Activated T-helper 1 cell treated with anti-CD3 and anti-CD28 coated beads, Interleukin-12 subunit alpha, Interleukin-12 subunit beta, Interleukin-2, Interleukin-4 antibody, amounts not matched to agents 30 ng/mL and 10 ng/mL and 1 ng/mL, durations not matched to agents 14 hours and 24 hours and 36 hours (primary cell): ENCODE measurements at places on chromosomes 3 and 15.

- H3K27ac ChIP-seq, result no peak overlapping the region
- no peaks in the 10 kb centered on the region for H3K36me3 ChIP-seq
- no peaks in the 10 kb centered on the region for H3K4me1 ChIP-seq
- DNase-seq, result no peak
Measured at GRCh38 chr15:48493084-48493762, 152.3 kb downstream of the FBN1 start.

GRCh38 chr15:37880009-37880834 is 54.2 kb upstream of the TMCO5A start:
- H3K4me1 ChIP-seq, result no peaks in the 10 kb centered on the region
- no peak overlapping the region for H3K4me3 ChIP-seq
- H3K27me3 ChIP-seq, result no peaks in the 10 kb centered on the region
- DNase-seq, result no peak

DNA sequence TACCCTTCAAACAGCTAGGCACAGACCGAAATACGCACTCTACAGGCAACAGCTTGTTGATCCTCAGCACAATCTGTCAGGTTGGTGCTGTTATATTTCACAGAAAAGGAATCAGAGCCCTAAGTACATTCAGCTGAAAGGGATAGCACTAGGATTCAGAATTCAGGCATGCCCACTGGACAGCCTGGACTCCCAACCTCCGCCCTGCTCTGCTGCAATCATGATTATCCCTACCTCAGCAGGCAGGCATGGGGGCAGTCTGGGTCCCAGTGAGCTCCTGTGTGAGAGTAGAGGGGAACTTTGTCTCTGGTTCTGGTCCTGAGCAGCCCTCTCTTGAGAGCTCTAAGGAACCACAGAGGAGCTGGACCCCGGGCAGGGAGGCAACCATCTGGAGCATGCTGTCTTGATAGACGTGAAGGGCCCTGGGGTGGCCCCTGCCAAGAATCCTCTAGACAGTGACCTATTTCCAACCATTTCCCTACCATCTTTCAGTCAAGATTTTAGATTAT is 23.4 kb upstream of the NOX5 start:
- H3K4me1 ChIP-seq, result no peaks in the 10 kb centered on the region
- DNase-seq, result no peak
- no peaks in the 10 kb centered on the region for H3K36me3 ChIP-seq
- peaks cover 6% of the 10 kb centered on the region for H3K27me3 ChIP-seq

GRCh38 chr15:39828374-39828931 is 45.8 kb upstream of the FSIP1 start:
- H3K4me3 ChIP-seq, result no peak overlapping the region
- no peaks in the 10 kb centered on the region for H3K36me3 ChIP-seq
- no peak overlapping the region for H3K27ac ChIP-seq
- H3K27me3 ChIP-seq, result peaks cover 31% of the 10 kb centered on the region
- no peak for DNase-seq

- no peak for DNase-seq
- H3K27me3 ChIP-seq, result no peaks in the 10 kb centered on the region
- no peak overlapping the region for H3K4me3 ChIP-seq
- H3K36me3 ChIP-seq, result no peaks in the 10 kb centered on the region
Measured at GRCh38 chr15:48052946-48053345, 67.8 kb upstream of the SLC24A5 start.

- no peak overlapping the region for H3K27ac ChIP-seq
- DNase-seq, result no peak
- peaks cover 37% of the 10 kb centered on the region for H3K4me1 ChIP-seq
- peaks cover 3% of the 10 kb centered on the region for H3K36me3 ChIP-seq
Measured at GRCh38 chr3:111241960-111242359, 170.3 kb downstream of the NECTIN3 start.

DNA sequence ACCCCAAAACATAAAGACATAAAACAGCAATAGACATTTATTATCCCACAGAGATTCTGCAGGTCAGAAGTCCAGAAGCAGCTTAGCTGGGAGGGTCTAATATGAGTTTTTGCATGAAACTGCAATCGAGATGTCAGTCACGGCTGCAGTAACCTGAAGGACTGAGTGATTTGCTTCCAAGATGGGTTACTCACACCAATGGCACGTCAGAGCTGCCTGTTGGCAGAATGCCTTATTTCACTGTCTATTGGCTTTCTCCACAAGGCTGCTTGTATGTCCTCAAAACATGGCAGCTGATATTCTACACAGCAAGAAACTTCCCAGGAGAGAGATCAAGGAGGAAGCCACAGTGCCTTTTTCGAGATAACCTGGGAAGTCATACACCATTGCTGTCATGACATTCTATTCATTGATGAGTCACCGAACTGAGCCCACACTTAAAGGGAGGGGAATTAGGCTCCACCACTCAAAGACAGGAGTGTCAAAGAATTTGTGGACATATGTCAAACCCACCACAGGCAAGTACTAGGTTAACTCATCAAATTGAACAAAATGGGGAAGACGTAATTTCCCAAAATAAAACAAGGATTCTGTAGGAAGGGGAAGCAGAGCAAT is 122.2 kb downstream of the SYNPR start:
- H3K4me1 ChIP-seq, result no peaks in the 10 kb centered on the region
- no peak overlapping the region for H3K27ac ChIP-seq
- no peak overlapping the region for H3K4me3 ChIP-seq
- no peaks in the 10 kb centered on the region for H3K27me3 ChIP-seq
- DNase-seq, result no peak

- peaks cover 39% of the 10 kb centered on the region for H3K36me3 ChIP-seq
- H3K27ac ChIP-seq, result no peak overlapping the region
- H3K27me3 ChIP-seq, result no peaks in the 10 kb centered on the region
- H3K4me1 ChIP-seq, result peaks cover 34% of the 10 kb centered on the region
- no peak for DNase-seq
Measured at GRCh38 chr15:41917767-41918430, 24.0 kb upstream of the SPTBN5 start.

DNA sequence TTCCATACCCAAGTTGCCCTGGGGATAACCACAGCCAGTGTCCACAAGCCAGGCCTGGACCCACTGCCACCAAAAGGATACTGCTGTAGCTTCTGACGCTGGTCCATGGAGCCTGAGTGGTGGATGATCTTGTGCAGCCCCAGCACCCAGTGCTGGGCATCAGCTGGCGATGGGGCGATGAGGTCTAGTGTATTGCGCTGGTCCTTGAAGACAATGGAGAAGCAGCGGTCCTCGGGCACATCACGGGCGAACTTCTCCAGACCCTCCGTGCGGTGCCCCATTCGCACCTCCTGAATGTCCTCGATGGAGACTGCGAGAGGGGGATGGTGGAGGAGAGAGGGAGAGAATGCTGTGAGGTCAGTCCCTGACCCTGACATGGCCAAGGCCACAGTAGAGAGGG is 13.0 kb downstream of the PLCD1 start:
- H3K27me3 ChIP-seq, result no peaks in the 10 kb centered on the region
- peak overlapping the region; percentile 31 for H3K27ac ChIP-seq

DNA sequence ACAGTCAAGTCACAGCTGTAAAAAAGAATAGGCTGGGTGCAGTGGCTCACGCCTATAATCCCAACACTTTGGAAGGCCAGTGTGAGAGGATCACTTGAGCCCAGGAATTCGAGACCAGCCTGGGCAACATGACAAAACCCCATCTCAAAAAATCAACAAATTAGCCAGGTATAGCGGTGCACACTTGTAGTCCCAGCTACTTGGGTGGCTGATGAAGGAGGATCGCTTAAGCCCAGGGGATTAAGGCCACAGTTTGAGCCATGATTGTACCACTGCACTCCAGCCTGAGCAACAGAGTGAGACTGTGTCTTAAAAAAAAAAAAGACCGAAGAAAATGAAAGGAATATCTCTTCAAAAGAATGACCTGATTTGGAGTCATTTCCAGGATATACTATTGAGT is 6.6 kb downstream of the HERC1 start:
- H3K4me1 ChIP-seq, result peaks cover 63% of the 10 kb centered on the region
- H3K27ac ChIP-seq, result peak overlapping the region; percentile 65
- no peaks in the 10 kb centered on the region for H3K27me3 ChIP-seq
- peak overlapping the region; percentile 51 for H3K4me3 ChIP-seq
- H3K36me3 ChIP-seq, result peaks cover 12% of the 10 kb centered on the region

GRCh38 chr3:89617706-89618105 is 510.3 kb downstream of the EPHA3 start:
- no peaks in the 10 kb centered on the region for H3K36me3 ChIP-seq
- no peaks in the 10 kb centered on the region for H3K27me3 ChIP-seq
- no peak overlapping the region for H3K4me3 ChIP-seq
- H3K4me1 ChIP-seq, result no peaks in the 10 kb centered on the region
- no peak for DNase-seq

DNA sequence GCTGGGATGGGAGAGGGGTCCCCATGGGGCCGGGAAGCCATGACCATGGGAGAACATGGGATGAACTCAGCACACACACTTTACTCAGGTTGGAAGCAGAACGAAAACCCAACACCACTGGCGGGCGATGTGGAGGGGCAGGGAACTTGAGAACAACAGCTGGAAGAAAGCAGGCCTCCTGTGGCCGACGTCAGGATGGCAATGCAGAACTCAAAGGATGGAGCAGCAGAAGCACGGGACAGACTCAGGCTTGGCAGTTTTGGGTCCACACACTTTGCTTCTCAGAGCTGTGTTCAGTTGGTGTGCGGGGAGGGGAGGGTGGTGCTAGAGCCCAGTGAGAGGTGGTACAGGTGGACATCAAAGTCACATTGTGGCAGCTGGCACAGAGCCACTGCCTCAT is 80.7 kb downstream of the SEC22A start:
- no peaks in the 10 kb centered on the region for H3K4me1 ChIP-seq
- H3K27ac ChIP-seq, result no peak overlapping the region
- H3K4me3 ChIP-seq, result no peak overlapping the region
- H3K36me3 ChIP-seq, result no peaks in the 10 kb centered on the region

DNA sequence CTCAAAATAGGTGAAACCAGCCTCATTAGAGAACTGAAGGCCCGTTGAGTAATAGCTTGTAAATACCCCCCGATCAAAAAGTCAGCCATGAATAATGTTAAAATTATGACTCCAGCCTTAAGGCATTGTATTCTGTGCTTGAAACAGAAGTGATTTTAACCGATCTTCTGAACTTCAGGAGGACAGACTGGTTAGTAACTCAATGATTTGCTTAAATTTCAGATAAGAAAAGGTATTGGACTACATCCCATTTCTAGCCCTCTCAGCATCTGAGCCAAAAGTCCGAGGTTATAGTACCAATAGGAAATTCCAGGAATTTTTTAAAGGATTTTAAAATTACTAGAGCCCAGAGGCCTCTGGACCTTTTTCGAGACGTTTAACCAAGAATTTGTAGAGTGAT is 67.7 kb upstream of the FGF12 start:
- H3K36me3 ChIP-seq, result peaks cover 16% of the 10 kb centered on the region
- no peaks in the 10 kb centered on the region for H3K27me3 ChIP-seq
- no peak overlapping the region for H3K27ac ChIP-seq
- H3K4me1 ChIP-seq, result no peaks in the 10 kb centered on the region

- H3K4me1 ChIP-seq, result no peaks in the 10 kb centered on the region
- DNase-seq, result no peak
- H3K27me3 ChIP-seq, result no peaks in the 10 kb centered on the region
- H3K27ac ChIP-seq, result no peak overlapping the region
Measured at GRCh38 chr3:158783051-158783450, 18.8 kb upstream of the MFSD1 start.

DNA sequence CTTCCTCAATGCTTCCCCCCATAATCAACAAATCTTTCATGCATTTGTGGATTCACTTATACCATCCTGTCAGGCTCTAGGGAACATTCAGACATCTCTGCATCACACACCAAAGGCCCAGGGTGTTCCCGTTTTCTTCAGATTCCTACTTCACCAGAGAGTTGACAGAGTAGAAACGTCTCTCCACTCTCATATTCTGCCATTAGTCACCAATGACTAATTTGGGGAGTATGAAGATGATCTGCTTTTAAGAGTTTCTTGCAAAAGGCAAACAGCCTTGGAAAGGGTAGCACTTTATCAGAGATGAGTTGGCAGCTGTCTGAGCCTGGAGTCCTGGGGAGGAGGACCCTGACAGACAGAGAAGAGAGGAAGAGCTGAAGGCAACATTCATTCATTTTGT is 55.8 kb upstream of the DGKG start:
- H3K4me1 ChIP-seq, result peaks cover 25% of the 10 kb centered on the region
- H3K36me3 ChIP-seq, result no peaks in the 10 kb centered on the region
- H3K27ac ChIP-seq, result no peak overlapping the region
- peaks cover 2% of the 10 kb centered on the region for H3K27me3 ChIP-seq
- no peak for DNase-seq

GRCh38 chr3:170267793-170268192 is 45.6 kb downstream of the PRKCI start:
- no peaks in the 10 kb centered on the region for H3K4me1 ChIP-seq
- DNase-seq, result no peak
- no peak overlapping the region for H3K4me3 ChIP-seq
- H3K27ac ChIP-seq, result no peak overlapping the region
- no peaks in the 10 kb centered on the region for H3K27me3 ChIP-seq

- DNase-seq, result no peak
- peaks cover 15% of the 10 kb centered on the region for H3K36me3 ChIP-seq
- no peak overlapping the region for H3K4me3 ChIP-seq
- peaks cover 55% of the 10 kb centered on the region for H3K4me1 ChIP-seq
- peaks cover 2% of the 10 kb centered on the region for H3K27me3 ChIP-seq
Measured at GRCh38 chr3:188006726-188007393, 147.1 kb upstream of the LPP start.

DNA sequence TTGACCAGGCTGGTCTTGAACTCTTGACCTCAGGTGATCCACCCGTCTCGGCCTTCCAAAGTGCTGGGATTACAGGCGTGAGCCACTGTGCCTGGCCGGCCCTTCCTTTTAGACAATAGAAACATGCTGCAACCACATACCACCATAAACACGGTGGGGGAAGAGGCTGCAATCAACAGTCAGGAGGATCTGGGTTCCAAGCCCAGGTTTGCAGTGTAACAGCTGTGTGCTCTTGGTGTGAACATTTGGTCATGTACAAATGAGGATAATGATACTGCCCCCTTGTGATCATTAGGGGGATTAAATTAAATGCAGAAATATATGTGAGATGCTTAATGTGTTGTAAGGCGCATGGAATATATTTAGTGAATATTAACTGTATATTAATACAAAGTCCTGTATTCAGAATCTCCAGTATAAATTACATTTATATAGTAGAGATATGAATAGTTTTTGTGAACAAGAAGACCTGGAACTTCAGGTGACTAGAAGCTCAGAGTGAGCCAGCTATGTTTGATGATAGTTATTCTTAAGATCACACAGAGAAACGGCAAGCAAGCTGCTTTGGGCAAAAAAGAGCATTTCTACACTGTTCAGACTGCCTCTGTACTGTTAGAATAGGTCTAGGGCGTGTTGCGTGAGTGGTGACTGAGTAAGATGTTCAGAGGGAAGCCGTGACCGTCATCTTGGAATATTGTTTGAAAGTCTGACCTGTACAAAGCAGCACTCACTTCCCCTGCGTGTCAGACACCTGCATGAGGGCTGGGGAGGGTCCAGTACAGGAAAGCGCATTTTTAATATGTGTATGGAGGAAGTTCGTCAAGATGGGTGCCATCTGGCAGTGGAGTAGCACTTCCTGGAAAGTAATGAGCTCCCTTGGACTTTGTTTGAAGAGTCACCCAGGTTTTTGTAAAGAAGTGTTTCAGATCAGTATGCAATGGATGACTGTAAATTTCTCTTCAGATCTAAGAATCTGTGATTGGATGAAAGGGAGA is 125.8 kb downstream of the PGPEP1L start:
- DNase-seq, result no peak
- no peaks in the 10 kb centered on the region for H3K27me3 ChIP-seq
- H3K27ac ChIP-seq, result no peak overlapping the region
- no peak overlapping the region for H3K4me3 ChIP-seq
